ENCODE measurements at places on chromosomes 7 and 10.

- no peak for DNase-seq
These were observed 103.6 kb downstream of the ARHGAP22 start for GRCh38 chr10:48501226-48501625.

- no peak for DNase-seq
These were observed 3.7 kb downstream of the TRAPPC14 start for GRCh38 chr7:100154651-100155491.

DNA sequence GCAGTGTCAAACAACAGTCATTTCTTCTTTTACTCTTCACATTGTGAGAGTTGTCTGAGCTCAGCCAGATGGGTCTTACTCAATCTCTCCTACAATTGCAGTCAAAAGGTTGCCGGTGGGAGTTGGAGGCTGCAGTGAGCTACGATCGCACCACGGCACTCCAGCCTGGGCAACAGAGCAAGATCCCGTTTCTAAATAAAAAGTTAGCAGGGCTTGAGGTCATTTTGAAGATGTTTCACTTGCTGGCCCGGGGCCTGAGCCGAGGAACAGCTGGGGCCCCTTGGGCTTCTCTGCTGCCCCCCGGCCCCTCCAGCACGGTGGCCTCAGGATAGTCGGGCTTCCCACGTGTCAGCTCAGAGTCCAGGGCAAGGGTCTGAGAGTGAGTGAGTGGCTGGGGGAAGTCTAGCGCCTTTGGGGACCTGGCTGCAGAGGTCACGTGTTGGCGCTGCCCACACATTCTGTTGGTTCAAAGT, 40.4 kb downstream of the GTF2IRD1 start:
- DNase-seq: no peak

GRCh38 chr7:30934732-30935568, 23.3 kb downstream of the AQP1 start:
- DNase-seq: no peak

DNA sequence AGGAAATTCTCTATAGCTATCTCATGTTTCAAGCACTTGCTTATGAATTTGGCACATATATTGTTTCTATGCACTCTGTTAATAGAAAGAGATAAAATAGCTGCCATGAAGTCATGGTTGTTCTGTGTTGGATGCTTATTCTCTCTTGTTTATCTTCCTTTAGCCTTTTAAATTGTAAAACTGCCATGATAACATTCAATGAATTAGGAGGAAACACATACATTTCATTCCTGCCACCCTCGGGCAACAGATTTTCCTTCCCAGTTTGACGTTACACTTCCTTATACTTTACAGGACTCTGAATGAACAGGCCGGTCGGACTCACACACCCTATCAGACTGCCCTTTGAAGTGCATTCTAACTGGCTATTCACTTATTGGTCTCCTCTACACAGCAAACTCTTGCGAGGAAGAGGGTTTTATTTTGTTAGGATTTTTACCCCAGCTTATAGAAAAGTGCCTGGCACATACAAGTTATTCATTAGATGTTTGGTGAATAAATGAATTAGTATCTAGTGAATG, 65.7 kb upstream of the FERD3L start:
- DNase-seq: no peak

GRCh38 chr10:78462176-78462575, 428.5 kb downstream of the RPS24 start:
- no peak for DNase-seq

DNA sequence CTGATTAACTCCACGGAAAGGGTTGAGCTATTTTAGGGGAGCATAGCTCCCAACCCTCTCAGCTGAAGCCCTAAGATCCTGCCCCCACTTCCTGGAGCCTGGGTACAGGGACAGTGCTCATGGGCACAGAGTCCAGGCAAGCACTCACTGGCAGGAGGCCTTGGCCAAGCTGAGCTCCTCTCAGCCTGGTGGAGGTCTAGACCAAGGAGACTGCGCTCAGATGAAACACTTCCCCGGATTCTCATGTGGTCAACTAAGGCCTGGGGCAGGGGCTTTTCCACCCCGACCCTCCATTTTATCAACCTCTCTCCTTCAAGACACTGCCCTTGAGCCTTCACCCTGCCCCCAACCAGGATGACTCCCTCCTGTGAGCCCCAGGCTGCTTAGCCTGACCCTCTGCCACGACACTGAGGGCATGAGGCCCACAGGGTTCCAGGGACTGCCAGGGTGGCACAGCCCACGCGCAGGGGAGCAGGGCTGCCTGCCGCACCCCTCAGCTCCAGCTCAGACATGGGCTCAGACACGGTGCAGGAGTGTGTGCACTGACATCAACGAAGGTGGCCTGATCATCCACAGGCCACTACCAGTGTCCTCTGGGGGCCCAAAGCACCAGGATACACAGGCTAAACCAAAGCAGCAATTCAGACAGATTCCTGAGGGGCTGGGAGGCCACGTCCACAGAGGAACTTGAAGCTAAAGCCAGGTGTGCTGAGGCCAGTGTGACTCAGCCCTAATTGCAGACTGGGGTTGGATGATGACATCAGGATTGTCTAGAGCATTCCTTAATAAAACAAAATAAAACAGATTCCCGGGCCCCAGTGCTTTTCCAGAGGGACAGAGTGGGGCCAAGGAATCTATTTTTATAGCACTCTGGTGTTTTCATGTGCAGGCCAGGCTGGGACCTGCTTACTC, 18.8 kb downstream of the CHAT start:
- no peak for DNase-seq

- no peak for DNase-seq
These were observed 18.4 kb upstream of the CCDC71L start for GRCh38 chr7:106679153-106679931.

GRCh38 chr7:1620835-1621234, 49.2 kb upstream of the ELFN1 start:
- no peak for DNase-seq

DNA sequence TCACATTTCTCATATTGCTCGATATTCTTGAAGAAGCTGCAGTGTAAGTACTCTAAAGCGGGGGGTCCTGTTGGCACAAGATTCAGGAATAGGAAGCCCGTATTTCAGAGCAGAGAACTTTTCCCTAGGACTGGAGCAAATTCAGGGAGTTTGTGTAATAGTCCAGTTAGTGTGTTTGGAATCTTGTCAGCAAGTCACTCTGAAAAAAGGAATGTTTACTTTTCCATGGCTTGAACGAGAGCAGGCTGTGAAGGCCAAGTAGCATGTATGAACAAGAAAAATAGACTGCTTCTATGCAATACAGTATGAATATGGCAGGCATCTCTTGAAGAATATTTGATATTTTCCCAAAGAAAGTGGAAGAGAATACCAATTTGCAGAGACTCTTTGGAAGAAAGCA, 39.8 kb downstream of the CDC123 start:
- no peak for DNase-seq

All from CD4-positive, alpha-beta T cell treated with Interleukin-15 for 4 hours (primary cell).